ENCODE measurements at places on chromosomes 11 and 22.

- DNase-seq, result no peak
Observed at GRCh38 chr11:73932781-73933180, 18.0 kb upstream of the DNAJB13 start.

DNA sequence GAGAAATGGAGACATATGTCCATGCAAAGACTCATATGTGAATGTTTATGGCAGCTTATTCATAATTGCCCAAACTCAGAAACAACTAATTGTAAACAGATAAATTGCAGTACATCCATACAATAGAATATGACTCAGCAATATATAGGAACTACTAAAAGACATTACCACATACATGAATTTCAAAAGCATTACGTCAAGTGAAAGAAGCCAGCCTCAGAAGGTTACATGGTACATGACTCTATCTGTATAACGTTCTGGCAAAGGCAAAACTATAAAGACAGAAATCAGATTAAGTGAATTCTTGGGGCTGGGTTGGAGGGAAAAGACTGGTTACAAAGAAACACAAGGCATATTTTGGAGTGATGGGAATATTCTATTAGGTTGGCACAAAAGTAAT lies 7.2 kb downstream of the KCTD21 start:
- no peak for DNase-seq

- DNase-seq, result no peak
Observed at GRCh38 chr11:68411501-68411991, 49.0 kb upstream of the PPP6R3 start.

- no peak for DNase-seq
Observed at GRCh38 chr11:78902771-78903507, 328.3 kb upstream of the NARS2 start.

DNA sequence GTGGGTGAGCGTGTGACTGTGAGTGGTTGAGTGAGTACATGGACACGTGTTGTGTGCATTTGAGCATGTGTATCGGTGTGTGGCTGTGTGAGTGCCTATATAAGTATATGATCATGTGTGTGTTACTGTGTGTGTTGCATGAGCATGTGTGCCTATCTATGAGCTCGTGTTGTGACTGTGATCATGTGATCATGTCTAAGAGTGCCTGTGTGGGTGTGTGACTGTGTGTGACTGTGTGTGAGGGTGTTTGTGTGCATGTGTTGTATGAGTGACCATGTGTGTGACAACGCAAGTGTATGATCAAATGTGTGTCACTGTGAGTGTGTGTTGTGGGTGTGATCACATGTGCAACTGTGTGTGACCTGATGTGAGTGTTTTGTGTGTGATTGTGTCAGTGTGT lies 88.8 kb downstream of the UBASH3B start:
- DNase-seq, result no peak

DNA sequence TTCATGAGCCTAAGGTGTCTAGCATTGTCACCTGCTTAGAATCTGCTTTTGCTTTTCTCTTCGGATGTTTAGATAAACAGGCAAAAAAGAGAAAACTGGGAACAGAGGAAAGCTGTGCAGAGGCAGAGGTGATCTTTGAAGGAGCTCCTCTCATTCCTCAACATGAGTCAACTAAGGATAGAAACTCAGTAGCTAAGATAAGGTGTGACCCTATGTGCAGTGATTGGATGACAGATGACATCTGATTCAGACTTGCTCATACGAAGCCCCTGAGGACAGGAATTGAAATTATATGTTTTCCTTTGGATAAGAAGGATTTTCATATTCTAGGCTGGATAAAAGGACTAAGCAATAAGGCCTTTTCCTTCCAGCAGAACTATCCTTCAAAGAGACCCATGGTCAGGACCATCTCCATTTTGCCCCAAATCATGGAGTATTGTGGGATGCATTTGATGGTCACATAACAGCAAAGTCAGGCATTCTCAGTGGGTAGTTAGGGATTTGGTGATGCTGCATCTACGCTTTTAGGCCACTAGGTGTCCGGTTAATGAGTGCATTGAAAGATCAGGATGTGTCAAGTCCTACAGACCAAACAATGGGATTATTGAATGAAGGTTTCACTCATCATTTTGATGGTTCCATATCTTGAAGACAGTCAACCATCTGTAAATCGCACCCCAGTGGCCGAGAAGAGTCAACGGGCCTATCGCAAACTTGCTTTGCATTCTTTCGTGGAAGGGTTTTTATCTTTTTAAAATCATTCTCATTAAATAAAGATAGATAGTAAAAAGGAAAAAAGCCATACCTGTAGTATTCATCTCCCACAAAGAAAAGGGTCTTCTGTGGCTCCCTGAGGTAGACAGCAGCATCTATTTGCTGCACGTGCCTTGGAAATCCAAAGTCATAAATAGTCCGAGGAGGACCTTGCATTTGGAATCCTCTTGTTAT lies 32.2 kb downstream of the MMP20 start:
- DNase-seq, result no peak

GRCh38 chr22:31895411-31896123 lies 48.8 kb upstream of the YWHAH start:
- no peak for DNase-seq

- DNase-seq, result no peak
Observed at GRCh38 chr22:30434843-30435242, 9.3 kb downstream of the MTFP1 start.

DNA sequence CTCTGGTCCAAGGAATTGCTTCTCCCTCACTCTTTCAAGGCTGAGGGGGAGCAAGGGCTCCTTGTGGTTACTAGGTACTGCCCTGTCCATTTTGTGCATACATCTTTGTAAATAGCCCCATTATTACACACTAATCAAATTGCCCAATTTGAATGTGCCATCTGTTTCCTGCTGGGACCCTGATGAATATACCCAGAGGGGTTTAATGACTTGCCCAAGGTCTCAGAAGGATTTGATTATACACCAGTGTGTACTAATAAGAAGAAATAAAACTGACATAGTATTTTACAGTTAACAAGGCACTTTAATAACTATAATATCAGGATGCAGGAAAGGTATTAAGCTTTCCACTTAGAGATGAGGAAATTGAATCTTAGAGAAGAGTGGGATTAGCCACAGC lies 64.6 kb upstream of the PTPRJ start:
- DNase-seq, result no peak

- no peak for DNase-seq
Observed at GRCh38 chr22:27019827-27020226, 362.4 kb downstream of the MIAT start.

GRCh38 chr11:113531575-113532451 lies 56.6 kb upstream of the DRD2 start:
- DNase-seq, result no peak

- DNase-seq, result no peak
Observed at GRCh38 chr11:11436715-11437313, 83.8 kb upstream of the CSNK2A3 start.

DNA sequence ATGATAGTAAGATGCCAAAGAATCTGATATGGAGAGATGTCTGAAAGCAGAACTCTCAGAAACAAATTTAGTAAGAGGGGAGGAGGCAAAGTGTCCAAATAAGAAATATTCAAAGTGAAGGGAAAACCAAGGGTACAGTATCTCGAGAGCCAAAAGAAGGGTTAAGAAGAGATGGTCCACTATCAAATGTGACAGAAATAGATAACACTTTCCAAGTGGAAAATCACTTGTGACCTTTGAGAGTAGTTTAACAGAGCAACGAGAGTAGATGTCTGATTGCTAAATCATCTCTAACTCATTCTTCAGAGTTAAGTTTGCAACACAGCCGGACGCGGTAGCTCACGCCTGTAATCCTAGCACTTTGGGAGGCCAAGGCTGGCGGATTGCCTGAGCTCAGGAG lies 4.3 kb upstream of the BUD13 start:
- no peak for DNase-seq

GRCh38 chr11:61392981-61393595 lies 701 bp downstream of the TMEM216 start:
- peak; percentile 26 for DNase-seq

DNA sequence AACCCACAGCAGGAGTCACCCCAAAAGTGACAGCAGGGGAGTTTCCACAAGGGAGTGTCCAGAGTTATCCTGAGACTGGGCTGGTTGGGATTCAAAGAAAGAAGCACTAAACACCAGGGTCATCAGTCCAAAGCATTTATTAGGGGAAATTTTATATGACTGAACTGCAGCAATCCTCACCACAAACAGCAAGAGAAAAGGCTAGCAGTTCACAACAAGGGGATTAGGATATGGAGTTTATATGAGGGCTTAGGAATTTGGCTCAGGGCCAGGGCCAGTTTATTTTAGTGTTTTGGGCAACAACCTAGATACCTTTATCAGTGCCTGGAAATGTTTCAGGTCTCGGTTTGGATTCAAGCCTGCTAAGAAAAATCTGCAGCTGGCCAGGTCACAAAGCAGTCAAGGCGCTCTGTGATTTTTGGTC lies 4.6 kb upstream of the TMEM126A start:
- no peak for DNase-seq

DNA sequence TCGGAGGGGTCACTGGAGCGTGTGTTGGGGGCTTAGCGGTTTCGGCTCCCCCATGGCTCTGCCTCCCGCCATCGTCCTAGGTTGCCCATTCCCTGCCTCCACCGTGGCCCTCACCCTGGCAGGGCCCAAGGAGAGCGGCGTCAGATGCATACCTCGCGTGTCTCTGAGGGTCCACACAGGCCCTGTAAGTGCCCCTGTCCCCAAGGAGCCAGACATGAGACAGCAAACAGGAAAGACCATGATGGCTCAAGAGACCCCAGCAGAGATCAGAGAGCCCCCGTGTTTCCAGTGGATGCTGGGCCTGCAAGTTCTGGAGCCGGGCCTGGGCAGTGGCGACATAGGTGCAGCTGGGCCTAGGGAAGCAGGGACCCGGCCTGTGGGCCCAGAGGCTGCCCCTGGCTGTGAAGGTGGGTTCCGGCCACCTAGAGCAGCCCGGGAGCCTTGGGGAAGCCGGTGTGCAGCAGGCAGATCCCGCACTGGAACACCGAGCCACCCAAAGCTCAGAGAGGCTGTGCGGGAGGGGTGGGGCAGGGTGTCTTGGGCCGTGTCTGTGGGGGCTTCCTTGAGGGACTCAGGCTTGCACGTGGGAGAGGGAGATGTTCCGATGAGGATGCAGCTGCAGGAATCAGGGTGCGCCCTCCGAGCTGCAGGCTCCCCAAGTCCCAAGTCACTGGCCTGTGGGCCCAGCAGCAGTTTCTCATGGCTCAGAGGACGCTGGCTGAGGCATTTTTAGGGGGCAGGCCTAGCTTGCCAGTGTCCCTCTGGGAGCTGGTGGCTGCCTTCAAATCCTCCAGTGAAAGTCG lies 126.4 kb downstream of the KCNQ1OT1 start:
- no peak for DNase-seq

DNA sequence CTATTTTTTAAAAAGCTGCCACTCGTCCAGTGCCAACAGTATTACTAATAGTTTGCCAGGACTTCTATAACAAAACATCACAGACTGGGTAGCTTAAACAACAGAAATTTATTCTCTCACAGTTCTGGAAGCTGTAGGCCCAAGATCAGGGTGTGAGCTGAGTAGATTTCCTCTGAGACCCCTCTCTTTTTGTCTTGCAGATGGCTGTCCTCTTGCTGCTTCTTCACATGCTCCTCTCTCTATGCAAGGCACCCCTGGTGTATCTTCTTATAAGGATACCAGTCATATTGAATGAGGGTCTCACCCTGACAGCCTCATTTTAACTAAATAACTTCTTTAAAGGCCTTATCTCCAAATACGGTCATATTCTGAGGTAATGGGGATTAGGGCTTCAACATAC lies 390.9 kb downstream of the DLG2 start:
- DNase-seq, result no peak

DNA sequence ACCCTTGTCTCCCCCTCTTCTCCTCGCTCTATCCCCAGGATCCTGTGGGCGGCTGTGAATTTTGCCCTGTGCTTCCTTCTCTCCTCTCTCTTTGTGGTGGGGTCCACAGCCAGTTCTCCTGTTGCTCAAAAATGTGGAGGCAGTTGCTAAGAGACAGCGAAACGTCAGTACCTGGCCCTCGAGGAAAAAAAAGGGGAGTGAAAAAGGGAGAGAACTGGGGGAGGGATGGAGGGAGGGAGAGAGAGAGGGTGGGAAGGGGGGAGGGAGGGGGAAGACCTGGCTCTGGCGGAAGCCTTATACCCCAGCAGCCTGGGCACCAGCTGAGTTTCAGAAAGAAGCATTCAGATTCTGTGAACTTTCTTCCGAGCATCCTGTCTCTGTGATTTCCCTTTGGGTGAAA lies 2.1 kb upstream of the LRRC55 start:
- no peak for DNase-seq

- DNase-seq, result no peak
Observed at GRCh38 chr11:115758011-115758410, 253.8 kb upstream of the CADM1 start.

DNA sequence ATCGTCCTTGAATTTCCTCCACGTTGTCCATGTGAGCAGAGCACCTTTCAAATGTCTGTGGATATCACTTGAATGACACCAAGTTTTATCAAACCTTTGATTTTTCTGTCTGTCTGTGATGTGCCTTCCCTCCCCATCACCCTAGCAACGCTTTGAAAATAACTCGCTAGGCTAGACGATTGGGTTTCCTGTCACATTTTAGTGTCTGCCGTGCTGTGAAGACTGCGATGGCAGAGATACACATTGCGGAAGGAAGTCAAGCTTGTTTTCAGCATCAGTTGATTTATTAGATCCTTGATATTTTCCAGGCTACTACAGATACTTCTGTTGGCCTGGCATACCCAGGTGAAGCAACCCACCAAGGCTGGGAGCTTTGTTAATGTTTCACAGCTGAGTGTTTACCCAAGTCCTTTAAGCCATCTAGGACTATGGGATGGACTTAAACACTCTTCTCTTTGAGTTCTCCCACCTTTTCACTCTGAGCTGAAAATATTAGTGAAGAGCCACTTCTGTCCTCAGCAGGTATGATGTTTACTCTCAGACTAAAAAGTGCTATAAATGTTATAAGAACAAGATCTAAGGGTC lies 93.6 kb upstream of the CD44 start:
- peak; percentile 99 for DNase-seq
